Femur (tissue), 1 donor: ENCODE measurements at places on chromosomes 1 and 21.

DNA sequence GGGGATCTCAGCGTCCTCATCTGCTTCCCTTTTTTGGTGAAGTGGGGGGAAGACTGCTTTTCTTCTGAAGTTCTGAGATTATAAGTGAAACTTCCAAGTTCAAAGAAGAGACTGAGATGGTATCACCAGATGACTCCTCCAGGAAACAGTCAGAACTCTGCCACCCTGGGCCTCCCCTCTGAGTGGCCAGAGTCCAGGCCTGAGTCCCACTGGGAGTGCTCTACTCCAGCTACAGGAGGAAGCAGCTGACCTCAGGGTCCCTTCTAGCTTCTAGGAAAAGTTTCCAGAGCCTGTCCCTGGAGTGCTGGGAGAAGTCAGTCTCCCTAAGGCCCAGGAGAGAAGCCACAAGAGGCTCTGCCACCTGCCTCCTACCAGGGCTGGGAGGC is 104.7 kb downstream of the CASZ1 start:
- no peak for DNase-seq

GRCh38 chr21:35743571-35743970 is 316.8 kb downstream of the SETD4 start:
- DNase-seq: no peak

DNA sequence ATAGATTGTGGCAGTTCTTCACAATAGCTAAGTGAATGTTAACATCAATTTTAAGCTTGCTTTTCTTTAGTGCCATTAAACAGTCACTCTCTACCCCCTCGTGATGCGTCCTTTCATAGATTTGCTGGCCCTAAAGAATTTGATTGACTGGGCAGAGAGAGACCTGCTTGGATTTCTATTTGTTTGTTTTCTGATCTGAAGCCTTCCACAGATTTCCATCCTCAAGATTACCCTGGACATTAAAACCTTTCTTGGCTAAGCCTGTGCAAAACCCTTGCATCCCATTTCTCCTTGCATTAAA is 17.8 kb downstream of the C1orf21 start:
- DNase-seq: no peak

- no peak for DNase-seq
These were observed 180.8 kb upstream of the KCNK2 start for GRCh38 chr1:214901718-214902117.
